ENCODE measurements at places on chromosomes 5 and 9.
A peak's percentile ranks its signal among the peaks of the same experiment; 100 is the strongest.

DNA sequence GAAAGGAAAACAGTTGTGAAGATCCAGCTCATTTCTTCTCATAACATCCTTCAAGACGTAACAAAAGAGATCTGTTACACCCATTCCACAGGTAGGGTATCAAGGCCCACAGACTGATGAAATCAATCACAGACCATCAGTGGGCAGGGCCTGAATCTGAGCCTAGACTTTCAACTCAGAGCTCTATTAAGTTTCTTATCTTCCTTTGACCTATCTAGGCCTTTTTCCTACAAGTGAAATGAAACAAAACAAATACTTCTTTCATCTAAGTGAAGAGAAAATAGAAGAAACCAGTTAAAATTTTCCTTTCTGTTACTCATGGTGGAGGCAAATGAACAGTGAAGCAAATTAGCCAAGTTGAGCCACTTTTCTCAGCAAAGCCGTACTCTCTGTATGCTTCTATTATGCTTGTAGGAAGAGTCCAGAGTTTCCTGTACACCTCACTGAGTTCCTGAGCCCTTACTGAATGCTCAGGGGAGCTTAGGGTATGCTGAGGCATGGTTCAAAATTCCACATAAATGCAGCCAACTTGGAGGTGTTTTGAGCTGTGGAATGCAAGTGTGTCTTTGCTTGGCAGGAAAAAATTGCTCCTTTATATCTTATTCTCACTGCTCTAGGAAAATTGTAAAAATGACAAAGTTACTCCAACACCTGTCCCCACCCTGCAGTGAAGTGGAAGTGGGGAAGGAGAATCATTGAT lies 91.9 kb downstream of the FEM1C start:
- no peak overlapping the region for H3K27ac ChIP-seq
- DNase-seq: no peak
- H3K4me3 ChIP-seq: no peak overlapping the region
- H3K36me3 ChIP-seq: no peaks in the 10 kb centered on the region
- peaks cover 4% of the 10 kb centered on the region for H3K4me1 ChIP-seq

DNA sequence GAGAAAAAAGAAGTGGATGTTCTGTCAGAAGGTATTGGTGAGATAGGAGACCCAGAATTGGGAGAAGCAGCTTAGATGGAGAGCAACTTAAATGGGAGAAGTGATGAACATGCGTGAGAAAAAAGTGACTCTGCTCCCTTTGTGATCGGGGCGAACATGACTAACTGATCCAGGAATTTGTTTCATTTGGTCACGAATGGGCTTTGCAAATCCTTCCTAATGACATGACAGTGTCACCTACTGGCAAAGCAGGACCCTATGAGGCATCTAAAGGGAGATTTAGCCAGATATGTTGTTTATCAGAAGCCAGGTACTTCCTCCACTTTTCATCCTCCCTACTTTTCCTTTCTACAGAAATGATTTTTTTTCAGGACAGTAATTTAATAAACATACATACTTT lies 787.4 kb upstream of the RGMB start:
- peak; percentile 88 for DNase-seq
- H3K36me3 ChIP-seq: no peaks in the 10 kb centered on the region
- no peak overlapping the region for H3K4me3 ChIP-seq
- no peaks in the 10 kb centered on the region for H3K27me3 ChIP-seq
- no peak overlapping the region for H3K27ac ChIP-seq

- H3K27me3 ChIP-seq: no peaks in the 10 kb centered on the region
- DNase-seq: no peak
- no peak overlapping the region for H3K4me3 ChIP-seq
- no peak overlapping the region for H3K27ac ChIP-seq
- H3K36me3 ChIP-seq: no peaks in the 10 kb centered on the region
- no peaks in the 10 kb centered on the region for H3K4me1 ChIP-seq
These were observed 94.3 kb downstream of the PAPPA start for GRCh38 chr9:116247791-116248374.

DNA sequence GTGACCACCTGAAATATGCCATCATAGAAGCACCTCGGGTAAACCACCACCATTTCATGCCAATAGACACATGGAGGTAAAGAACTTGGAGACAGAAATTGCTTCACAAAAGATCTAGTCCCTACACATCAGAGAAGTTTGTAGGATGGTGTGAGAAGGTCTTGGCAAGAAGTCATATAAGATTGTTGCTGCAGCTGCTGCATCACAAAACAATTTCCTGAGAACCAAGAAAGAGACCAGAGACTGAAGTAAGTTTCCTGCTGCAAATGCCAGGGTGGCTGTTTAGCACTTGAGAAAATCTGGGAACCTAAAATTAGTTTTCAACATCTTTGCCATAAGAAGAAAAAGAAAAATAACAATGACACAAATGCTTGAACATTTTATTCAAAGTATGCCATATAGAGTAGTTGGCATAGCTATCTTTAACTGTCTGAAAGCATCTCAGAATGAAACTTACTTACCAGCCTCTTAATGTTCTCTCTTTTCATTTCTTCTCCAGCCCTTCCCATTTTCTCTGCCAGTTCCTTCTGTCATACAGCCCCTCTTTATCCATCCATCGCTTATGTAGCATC lies 114.3 kb downstream of the KCTD16 start:
- H3K36me3 ChIP-seq: no peaks in the 10 kb centered on the region
- no peak overlapping the region for H3K27ac ChIP-seq
- H3K4me3 ChIP-seq: no peak overlapping the region
- no peak for DNase-seq
- no peaks in the 10 kb centered on the region for H3K27me3 ChIP-seq

GRCh38 chr9:26685818-26686217 lies 206.8 kb downstream of the CAAP1 start:
- no peak overlapping the region for H3K4me3 ChIP-seq
- no peaks in the 10 kb centered on the region for H3K36me3 ChIP-seq
- no peaks in the 10 kb centered on the region for H3K27me3 ChIP-seq
- no peak overlapping the region for H3K27ac ChIP-seq
